ENCODE measurements at places on chromosomes 16 and 17.
A peak's percentile ranks its signal among the peaks of the same experiment; 100 is the strongest.

DNA sequence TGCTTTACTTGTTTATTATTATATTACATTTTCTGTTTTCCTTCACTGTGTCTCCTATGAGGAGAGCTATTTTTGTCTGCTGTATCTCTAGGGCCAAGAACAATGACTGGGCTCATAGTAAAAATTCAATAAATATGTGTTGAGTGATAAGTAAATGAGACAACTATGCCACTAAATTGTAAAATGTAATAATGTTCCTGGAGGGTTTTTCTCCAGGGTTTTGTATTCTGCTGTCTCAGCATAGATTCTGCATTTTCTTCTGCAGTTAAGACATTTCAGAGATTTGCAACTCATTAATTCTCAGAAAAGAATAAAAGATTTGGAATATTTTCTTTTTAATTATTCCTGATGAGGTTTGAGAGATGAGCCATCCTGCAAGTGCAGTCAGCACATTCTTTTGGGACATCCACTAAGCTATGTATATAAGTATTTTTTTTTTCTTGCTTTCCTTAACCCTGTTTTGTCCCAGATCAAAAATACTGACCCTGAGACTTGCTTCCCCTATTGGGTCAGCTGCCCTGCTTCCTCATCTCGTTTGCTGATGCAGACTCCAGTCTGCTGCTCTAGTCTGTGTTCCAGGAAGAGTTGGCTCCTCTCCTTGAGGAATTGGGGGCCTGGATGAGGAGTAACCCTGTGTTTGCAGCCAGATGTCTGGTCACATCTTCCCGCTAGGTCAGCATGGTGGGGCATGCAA, 122.9 kb downstream of the ABCA8 start:
- DNase-seq, result no peak

DNA sequence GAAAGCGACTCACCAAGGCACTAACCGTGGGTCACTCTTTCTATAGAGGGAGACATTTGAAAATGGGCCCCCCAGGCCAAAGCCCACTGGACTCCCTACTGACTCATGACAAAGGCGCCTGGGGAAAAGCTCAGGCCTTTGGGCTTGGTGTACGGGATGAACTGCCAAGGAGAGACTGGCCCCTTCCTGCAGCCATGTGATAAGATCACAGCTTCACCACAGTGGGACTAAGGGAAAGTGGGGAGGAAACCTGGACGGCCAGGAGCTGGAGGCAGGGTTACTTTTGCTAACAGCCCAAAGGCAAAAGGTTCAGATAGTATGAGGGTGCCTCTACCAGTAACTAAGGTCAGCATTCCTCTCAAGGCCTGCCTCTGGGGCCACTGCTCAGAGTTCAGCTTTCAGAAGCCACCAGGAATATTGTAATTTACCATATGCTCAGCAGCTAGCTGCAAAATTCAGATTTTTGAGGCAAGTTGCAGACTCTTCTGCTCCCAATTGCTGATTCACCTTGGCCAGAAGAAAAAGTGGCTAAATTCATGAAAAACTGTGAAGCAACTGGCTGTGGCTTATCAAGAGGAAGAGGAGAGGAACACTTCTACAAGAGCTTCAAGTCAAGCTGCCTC, 37.1 kb upstream of the SLC25A19 start:
- DNase-seq, result no peak

DNA sequence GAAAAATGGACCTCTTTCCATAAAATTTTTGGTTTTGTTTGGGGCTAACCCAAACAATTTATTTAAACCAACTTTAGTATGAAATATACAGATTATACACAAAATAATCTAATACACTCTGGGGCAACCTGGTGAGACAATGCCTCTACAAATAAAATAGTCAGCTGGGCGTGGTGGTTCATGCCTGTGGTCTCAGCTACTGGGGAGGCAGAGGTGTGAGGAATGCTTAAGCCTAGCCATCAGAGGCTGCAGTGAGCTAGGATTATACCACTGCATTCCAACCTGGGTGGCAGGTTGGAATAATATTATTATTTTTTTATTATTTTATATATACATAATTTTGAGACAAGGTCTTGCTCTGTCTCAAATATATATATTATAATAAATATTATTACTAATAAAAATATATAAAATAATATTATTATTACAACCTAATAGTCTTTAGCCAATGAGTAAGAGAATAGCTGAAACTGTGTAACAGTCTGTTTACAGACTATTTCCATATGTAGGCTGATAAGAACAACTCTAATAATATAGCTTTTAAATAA, 50.5 kb downstream of the GLG1 start:
- no peak for DNase-seq

DNA sequence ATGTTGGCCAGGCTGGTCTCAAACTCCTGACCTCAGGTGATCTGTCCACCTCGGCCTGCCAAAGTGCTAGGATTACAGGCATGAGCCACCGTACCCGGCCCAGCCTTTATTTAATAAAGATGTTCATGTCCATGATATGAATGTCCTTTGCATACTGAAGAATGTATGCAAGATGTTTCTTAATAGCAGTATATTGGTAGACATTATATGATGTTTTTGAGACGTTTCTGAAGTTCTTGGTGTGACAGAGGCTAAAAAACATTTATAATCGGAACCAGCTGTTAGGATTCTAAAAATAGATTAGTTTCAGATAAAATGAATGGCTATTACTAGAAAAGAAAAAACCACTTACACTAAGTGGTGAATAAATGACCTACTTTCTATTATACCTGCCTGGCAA, 11.8 kb downstream of the PDZD9 start:
- DNase-seq, result no peak

DNA sequence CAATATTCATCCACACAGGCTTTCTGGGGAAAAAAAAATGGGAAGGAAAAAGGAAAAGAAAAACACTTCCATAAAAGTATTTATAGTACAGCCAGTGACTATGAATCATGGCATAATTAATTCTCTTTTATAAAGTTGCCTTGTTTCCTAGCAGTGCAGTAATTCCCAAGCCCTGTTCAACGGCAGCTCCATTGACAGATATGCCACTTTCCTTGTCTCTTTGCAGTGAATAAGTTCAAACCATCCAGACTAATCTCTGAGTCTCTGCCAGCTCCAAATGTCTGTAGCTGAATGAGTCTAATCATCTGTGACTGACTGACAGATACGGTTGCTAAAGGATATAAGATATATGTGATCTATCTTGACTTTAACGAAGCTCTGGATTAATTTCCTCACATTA, 52.9 kb upstream of the KCNJ16 start:
- DNase-seq, result no peak

DNA sequence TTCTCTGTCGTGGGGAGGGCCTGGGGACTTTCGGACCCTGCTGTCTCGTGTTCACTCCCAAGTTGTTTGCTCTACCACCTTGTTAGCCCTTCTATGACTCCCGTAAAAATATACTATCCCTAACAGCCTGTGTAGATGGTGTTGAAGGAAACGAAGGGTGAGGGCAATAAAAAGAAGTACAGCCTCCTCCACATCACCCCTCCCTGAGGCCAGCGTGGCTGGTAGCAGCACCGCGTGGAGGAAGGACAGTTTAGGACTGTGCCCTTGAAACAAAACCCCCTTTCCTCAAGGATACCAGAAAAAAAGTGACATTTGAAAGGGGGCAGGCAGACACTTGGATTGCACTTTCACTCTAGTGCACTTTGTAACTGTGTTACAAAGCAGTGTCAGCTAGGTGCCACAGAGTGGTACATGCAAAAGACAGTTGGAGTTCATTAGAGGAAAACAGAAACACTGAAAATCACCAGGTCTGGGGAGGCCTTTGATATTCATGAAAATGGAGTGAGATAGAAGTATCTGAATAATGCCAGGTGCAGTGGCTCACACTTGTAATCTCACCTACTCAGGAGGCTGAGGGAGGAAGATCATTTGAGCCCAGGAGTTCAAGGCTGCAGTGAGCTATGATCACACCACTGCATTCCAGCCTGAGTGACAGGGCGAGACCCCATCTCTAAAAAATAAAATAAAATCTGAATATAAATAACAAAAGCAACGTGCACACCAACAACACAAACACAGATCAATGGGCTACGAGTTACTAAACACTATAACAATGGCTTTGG, 53.8 kb downstream of the TBX4 start:
- DNase-seq, result no peak

DNA sequence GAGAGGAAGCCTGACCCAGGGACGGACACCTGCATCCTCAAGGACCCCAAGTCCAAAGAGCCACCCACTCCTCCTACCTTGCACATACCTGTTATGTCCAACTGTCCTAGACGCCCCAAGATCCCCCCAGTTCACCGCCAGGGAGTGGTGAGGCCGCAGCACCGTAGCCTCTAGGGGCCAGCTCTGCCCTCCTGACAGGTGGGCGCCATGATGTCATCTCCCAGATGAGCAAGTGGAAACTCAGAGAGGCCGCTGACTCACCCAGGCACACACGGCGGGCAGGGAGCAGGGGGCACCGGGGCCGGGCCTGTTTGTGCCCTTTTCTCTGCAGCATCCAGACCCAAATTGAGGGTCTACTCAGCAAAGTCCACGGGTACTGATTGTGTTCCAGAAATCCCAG, 4.8 kb upstream of the ZNF469 start:
- DNase-seq, result no peak

DNA sequence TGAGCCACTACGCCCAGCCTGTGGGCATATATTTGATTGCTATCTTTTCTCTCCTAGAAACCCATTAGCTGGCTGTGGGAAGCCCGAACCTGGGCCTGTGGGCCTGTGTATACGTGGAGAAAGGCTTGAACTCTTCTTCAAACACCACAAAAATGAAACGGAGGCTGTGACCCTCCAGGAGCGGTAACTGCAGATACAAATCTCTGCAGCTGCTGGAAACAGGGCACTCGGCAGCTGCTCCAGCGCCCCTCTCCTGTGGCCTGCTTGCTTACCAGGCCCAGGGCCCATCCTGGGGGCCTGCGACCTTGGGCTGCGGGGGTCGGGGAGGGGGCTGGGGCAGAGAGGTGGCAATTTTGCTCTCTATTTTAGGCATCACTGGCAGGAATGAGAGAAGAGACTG, 28.0 kb upstream of the MTSS2 start:
- DNase-seq, result no peak

- peak; percentile 29 for DNase-seq
Measured at GRCh38 chr17:65173284-65173793, 36.2 kb downstream of the RGS9 start.

- no peak for DNase-seq
Measured at GRCh38 chr16:24821129-24821528, 24.6 kb upstream of the SLC5A11 start.

- no peak for DNase-seq
Measured at GRCh38 chr16:19881783-19882182, 2.9 kb downstream of the GPRC5B start.

DNA sequence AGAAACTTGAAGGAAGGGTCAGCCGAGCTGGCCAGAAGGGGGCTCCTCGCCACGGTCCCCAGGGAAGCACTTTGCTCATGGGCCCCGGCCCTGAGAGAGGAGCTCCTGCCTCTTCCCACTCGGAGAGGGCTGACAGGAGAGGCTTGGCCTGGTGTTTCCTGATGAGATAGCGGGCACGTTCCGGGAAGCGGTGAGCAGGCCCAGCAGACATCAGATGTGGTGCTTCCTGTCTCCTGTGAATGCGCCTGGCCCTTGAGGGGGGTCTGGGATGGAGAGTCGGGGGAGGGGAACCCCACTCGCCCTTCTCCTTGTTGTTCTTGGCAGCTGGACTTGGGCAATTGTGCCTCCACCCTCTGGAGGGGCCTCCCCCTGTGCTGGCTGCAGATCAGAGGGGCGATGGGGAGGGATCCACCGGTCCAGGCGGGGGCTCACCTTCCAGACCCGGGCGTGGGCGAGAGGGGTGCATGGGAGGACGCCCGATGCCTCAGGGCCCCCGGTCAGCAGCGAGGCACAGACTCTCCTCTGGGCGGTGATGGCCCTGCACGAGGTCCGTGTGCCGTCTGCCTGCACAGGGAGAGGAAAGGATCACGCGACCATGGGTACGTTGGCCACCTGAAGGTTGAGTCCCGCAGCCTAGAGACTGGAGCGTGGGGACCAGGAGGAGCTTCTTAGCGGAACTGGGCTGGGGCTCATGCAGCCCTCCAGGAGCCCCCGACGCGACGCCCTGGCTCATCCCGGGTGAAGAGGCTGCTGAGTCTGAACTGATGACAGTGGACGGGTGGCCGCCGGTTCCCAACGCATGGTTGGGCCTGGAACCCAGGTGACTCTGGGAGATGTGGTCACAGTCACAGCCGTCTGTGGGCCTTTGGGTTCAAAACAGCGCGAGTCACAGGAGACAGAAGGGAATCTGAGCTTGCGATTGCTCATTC, 25.4 kb downstream of the METRNL start:
- DNase-seq, result no peak

- no peak for DNase-seq
Measured at GRCh38 chr17:76528528-76529223, 8.8 kb downstream of the CYGB start.

DNA sequence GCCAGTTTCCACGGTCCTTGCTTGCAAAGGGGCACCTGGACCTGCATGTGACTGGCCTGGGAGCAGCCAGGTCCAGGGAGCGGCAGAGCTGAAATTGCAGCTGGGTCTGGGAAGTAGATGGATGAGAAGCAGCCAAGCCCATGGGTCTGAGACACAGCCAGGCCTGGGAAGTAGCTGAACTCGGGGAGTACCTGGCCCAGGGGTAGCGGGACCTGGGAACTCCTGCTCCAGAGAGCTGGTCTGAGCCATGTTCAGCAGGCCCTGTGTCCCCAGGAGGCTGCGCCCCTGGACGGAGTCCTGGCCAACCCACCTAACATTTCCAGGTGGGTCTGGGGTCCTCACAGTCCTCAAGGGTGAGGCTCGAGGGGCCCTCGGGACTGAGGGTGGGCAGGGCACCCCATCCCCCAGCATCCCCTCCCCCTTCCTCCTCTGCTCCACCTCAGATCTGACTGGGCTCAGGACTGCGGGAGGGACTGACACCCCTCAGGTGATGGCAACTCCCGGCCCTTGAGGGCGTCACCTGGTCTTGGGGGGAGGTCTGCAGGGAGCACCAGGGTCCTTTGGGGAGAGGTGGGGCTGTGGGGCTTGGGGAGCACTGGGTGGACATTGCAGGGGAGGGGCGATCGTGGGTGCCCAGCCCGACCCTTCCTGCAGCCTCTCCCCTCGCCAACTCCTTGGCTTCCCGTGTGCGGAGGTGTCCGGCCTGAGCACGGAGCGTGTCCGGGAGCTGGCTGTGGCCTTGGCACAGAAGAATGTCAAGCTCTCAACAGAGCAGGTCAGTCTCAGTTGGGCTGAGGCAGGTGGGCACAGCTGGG, 3.0 kb downstream of the MSLN start:
- DNase-seq, result no peak

Measured in stimulated activated CD8-positive, alpha-beta memory T cell treated with anti-CD3 and anti-CD28 coated beads, Interleukin-7, amount 100 ng/mL, for 1 hour (primary cell).